Effector memory CD4-positive, alpha-beta T cell (primary cell): ENCODE measurements at places on chromosomes 12 and 14.

- no peak for DNase-seq
Measured at GRCh38 chr14:93132472-93133065, 16.8 kb upstream of the ITPK1 start.

DNA sequence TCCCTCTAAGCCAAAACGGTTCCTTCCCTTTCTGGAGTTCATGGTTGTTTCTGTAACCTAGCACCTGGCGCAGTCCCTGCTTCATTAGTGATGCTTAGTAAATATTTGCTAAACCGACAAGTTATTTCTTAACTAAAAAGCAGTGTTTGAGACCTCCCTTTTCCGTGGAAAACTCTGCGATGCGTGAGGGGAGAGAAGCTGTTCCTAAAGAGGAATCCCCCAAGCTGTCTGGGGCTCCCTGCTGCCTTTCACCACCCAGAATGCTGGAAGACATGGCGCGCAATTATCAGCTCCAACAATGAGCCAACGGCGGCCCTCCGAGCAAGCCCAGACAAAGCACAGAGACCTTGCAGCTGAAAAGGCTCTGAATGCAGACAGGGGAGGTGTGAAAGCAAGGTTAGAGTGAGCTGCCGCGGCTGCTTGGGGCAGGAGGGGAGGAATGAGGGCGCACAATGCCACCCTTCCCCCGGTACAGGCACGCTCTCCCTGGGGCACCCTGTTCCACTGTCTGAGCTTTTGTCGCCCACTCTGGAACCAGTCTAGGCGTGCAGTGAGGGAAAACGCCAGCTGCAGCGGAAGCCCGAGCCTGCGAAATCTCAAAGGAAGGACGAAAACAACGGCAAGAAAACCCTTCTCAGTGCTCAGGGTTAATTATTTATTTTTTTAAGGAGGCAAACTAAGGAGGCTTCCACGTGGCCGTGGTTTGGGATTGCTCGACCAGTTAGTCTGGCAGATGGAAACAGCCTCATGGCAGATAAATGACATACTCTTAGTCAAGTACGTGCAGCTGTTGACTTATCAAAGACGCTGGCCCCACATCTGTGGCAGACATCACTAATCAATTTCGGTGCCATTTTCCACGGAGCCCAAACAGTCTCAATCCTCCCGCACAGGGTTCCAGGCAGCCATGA is 66.3 kb downstream of the RBM19 start:
- no peak for DNase-seq

DNA sequence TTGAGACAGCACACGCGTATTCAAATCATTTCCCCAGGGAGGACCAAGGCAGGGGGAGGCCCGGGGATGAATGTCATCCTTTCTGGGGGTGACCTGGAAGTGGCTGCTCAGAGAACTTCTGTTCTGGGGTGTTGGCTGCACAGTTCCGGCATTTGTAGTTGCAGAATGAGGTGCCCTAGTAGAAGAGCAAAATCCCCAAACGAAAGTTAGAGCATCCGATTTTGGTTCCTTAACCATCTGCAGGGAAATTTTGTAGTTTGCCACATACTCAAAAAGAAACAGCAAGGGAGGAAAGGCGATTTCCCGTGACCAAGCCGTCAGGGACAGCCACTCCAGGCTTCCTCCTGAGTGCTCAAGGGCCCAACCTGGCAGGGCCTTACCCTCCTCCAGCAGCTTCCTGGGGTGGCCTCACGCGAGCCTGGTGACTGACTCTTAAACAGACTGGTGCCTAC is 13.0 kb upstream of the TRAF3 start:
- DNase-seq, result no peak

DNA sequence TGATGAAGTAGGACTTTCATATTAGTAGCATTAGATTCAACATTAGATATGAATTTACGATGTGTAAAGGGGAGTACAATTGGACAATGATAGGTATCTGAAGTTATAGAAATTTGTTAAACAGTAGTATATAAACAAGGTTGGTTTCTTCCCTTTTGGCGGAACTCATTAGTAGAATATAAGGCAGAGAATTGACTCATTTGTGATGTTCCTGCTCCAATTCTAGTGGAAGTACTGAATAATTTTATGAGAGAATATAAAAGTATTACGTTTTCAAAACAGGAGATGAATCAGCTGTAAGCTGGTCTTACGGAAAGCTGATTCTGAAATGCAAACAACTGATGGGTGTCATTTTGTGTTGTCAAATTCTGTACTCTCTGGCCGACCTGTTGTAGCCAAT is 13.4 kb downstream of the ZC3H14 start:
- no peak for DNase-seq

GRCh38 chr12:21552635-21553328 is 26.7 kb downstream of the SPX start:
- no peak for DNase-seq

GRCh38 chr14:99749142-99749541 is 44.1 kb upstream of the EML1 start:
- no peak for DNase-seq

- peak; percentile 30 for DNase-seq
Measured at GRCh38 chr14:68628605-68629310, 164.1 kb downstream of the ZFP36L1 start.
